AG04449 (cell line): ENCODE measurements at places on chromosomes 13 and 19.

- DNase-seq = no peak
Measured at GRCh38 chr19:33811736-33812387, 15.2 kb downstream of the KCTD15 start.

DNA sequence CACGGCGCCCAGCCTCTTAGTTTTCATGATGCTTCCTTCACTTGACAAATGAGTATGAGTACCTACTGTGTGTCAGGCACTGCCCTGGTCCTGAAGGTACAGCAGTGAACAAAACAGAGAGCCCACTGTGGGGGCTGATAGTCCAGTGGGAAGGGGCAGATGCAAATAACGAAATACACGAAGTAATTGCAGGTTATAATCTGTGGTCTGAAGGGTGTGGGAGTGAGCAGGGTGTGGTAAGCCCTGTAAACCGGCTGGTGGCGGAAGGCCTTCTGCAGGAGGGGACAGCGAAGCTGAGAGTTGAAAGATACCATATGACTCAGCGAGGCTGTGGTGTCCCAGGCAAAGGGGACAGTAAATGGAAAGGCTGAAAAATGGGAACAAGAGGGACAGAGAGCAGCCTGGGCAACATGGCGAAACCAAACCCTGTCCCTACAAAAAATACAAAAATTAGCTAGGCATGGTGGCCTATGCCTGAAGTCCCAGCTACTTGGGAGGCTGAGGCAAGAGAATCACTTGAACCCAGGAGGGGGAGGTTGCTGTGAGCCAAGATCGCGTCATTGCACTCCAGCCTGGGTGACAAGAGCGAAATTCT, 60.5 kb downstream of the MAP4K1 start:
- DNase-seq = no peak

DNA sequence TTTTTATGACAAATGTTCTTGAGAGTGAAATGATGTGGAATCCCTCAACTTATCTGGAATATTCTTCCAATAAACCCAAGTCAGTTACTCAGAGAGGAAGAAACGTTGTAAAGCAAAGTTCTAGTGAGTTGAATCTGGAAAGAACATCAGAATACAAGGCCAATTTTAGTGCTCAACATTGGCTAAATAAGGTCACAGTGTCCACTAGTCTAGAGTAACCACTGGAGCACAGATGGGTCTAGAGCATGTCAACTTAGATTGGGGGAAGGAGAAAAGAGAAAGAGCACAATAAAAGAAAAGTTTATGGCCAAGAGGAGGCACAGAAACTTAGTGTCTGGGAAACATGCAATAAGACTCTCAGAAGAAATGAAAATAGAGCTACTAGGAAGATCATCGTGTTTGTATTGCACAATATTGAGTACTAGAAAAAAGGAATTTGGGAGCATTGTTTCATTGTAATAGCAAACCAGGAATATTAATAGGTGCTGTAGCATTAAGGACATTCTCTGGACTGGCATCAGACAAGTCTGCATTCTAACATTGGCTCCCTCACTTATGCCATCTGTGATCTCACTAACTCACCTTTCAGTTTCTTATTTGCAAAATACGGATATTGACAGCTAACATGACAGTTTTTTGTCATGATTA, 1318.5 kb downstream of the PCDH9 start:
- no peak for DNase-seq

DNA sequence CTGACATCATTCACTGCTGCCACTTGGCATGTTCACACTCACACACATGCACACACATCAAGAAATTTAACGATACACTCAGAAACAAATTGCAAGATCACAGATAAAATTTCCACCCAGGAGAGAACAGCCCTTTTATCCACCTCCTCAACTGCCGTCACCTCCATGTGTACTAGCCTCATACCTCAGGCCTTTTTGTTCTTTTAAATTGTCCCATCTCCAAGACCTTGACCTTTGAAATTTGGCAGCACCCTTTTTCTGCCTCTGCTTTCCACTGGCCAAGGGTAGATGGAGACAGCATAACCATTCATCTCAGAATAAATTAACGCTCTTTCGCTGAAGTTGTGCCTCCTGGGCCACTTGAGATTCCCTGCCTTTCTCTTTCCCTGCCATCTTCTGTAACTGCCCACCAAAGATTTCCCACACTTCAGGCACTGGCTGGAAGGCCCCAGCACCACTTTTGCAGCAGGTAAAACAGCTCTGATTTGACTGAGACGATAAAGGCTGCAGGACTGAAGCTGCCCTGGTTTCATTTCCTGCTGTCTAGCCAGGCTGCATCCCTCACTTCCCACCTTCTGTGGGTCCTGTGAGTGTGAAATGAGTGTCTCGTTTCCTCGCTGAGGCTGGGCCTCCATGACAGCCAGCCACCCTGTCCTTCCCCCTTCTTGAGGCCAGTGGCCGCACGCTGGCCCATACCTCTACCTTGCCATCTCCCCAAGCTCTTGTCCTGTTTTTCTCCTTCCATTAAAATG, 39.3 kb downstream of the MBNL2 start:
- DNase-seq = no peak

- DNase-seq = no peak
Measured at GRCh38 chr13:91169321-91170050, 178.0 kb upstream of the MIR17HG start.

DNA sequence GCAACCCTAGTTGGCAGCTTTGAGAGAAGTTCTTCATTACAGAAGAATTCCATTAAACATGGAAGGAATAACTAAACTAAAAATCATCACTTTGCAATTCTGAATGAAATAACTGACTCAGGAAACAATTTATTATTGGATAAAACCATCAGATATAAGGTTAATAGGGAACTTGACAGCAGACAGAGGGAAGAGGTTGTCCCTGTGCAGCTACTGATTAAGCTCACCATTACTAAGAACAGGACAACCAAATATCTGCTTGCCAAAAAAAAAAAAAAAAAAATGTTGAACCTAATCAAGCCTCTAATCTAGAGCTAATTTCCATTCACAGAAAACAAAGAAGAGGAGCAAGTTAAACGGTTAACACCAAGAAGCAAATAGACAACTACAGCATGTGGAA, 12.8 kb downstream of the N4BP2L2 start:
- no peak for DNase-seq

DNA sequence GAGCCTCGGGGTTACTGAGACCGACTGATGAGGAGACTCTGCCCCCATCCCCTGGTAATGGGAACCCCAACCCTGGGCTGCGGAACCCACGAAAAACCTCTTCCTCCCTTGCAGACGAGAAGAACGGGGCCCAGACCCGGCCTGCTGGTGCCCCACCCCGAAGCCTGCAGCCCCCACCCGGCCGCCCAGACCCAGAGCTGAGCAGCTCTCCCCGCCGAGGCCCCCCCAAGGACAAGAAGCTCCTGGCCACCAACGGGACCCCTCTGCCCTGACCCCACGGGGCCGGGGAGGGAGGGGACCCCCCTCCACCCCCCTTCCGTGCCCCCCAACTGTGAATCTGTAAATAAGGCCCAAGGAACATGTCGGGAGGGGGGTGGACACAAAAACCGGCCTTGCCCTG, 13.3 kb downstream of the TMEM150B start:
- DNase-seq = no peak

DNA sequence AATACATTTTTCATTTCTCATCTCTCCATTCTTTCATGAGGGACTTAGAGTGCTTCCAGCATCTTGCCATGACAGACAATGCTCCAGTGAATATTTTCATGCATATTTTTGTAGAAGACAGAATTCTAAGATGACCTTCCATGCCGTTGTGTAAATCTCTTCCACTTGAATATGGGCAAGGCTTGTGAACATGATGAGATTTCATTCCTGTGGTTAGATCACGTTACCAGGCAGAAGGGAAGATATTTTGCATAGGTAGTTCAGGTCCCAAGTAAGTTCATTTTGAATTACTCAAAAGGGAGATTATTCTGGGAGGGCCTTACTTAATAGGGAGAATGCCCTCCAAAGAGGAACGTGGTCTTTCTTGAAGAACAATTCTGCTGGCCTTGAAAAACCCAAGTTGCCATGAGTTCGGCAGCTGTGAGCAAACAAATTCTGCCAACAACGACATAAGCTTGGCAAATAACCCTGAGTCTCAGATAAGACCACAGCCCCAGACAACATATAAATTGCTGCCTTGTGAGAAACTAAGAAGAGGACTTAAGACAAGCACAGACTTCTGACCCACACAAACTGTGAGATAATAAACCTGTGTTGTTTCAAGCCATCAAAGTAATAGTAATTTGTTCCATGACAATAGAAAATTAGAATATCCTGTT, 400.5 kb upstream of the GPC6 start:
- no peak for DNase-seq

DNA sequence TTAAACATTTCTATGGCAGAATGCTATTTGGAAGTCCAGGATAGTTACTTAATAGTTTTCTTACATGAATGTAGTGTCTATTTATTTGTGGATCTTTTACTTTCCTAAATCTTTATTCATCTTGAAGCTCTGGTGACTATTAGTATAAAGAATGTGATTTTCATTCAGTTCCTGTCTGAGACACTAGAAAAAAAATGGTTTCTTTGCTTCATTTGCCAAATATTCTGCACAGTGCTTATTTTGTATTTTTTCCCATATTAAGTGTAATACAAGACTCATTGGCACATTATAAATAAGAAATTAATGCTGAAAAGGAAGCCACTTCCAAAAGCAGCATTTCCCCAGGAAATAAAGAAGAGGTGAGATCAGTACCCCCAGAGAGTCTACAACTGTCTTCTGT, 109.8 kb downstream of the POSTN start:
- DNase-seq = no peak

DNA sequence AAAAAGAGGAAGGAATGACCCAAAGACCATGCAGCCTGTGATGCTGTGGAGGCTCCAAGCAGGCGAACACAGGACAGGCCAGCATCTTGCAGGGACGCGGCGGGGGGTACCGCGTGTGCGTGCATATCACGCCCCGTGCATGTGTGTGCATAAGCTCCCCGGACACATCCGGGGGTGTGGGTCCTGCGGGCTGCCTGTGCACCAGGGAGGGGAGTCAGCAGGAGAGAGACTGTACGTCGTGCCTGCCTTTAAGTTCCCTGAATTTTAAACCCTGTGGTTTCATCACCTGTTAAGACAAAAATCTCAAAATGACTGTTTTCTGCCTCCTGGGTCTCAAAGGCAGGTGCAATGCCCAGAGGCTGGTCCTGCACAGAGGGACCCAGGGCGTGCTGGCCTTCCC, 16.6 kb downstream of the ADAT3 start:
- DNase-seq = no peak

- DNase-seq = no peak
Measured at GRCh38 chr19:48556163-48556562, 4.2 kb downstream of the SULT2B1 start.

DNA sequence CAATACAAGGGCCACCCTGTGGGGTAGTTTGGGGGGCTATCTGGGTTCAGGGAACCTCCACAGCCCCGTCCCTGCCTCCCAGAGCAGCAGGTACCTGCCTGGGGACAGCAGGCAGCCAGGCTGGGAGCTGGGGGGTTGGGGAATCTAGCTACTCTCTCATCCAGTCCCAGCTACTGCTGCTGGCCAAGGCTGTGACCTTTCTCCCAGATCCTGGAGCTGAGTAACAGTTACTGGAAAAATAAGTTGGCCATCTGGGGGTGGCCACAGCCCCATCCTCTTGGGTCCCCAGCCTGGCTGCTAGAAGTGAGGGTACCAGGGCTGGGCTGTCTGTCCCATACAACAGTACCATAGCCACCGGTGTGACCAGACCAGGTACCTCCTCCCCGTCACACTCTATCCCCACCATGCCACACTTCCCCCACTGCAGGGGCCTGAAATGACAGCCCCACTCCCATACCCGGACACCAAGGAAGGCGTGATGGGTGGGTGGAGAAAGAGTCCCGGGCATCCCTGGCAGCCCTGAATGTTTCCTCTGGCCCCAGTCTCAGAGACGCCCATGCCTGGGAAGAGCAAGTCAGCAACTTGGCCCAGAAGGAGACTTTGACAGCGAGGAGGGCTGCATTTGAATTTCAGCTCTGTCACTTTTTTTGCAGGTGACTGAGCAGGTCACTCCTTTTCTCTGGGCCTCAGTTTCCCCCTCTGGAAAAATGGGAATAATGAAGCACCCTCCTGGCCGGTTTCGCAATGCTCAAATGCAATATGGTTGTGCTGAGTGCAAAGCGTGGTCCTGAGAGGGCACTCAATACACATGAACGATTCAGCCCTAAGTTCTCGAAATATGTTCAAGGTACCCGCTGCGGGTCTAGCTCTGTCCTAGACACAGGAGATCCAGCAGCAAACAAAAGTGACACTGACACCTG, 30.7 kb upstream of the NFIC start:
- DNase-seq = no peak

DNA sequence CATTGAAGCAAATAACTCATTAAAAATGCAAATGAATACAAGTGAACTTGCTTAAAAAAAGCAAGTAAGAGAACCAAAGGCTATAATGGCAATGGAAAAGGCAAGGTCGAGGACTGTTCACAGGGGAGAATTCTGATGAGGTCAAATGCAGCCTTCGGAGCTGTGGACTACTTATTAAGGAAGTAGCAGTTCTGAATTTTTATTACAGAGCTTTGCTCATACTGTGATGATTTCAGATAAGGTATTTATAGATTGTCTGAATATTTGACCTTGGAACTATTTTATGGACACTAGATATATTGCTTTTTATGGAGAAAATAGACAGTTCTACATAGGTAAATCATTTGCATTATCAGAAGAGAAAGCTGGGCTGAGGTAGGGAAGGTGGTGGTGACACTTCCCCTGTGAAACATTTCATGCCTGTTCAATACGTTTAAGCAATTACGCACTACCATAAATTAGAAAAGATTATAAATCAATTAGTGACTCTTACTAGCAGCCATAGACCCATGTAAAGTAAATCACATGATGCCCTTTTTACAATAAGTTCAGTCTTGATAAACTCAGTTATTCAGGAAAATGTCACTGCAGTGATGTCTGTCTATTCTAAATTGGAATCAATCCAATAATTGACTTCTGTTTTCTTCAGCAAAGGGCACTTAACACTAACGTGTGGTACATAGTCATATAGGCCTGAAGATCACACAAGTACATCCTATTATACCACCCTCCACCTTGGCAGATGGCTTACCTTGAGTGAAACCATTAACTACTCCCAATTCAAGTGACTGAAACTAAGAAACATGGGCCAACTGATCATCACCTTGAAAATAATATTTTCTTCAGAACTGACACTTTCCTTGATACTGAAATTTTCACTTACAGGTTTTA, 260.0 kb downstream of the KLF12 start:
- DNase-seq = no peak

DNA sequence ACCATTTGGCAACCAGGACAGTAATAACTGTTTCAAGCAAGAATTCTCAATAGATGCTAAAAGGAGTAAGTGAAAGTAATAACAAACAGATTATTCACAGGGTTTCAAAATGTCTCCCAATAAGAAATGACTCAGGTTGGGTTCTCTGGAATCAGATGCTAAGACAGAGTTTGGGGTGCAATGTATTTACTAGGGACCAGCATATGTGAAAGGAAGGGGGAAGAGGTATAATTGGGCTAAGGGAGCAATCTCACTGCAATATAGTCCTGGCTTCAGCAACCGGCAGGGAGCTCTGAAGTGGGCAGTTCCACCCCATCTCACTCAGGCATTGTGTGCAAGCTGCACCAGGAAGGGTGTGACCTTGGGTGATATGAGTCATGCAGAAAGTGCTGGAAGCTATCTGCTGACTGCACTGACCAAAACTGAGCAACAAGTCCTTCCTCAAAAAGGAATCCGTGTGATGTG, 23.4 kb downstream of the ZDHHC20 start:
- DNase-seq = peak; percentile 31
